ENCODE measurements at places on chromosomes 3 and 15. TPM values are rescaled to one million over a fixed set of nuclear protein-coding genes. Genes with fewer than 3 reads are reported as not detected.
A peak's percentile ranks its signal among the peaks of the same experiment; 100 is the strongest.

DNA sequence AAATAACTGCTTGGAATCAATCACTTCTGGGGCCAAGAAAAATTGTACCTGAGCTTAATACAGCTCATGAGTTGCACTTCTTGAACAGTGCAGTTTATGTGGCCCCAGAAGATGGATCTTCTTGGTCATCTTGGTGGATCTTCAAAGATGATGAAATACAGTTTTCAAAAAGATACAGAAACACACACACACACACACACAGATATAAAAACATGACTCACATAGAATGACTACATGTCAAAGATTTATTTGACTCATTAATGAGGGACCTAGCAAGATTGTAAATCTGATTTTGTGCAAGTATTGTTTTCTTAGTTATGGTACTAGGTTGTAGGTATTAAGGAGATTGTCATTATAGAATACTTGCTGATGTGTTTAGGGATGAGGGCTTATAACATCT lies 32.6 kb downstream of the PDCD6IP start:
- DNase-seq: no peak

DNA sequence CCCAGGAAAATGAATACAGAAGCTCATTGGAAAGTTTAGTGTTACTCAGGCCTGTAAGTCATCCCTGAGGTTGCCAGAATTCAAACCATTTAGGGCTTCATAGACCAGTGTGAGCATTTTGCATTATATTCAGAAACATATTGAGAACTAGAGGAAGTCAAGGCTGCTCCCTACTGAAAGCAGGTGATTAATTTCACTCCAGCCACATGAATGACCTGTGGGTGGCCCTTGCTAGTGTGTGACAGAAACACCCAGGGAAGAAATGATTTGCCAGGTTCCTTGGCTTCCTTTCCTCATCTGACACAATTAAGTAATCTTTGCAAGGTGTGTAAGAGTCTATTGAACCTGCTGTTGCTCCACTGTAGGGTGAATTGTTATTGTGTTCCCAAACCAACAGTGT lies 61.8 kb downstream of the GAP43 start:
- DNase-seq: no peak

DNA sequence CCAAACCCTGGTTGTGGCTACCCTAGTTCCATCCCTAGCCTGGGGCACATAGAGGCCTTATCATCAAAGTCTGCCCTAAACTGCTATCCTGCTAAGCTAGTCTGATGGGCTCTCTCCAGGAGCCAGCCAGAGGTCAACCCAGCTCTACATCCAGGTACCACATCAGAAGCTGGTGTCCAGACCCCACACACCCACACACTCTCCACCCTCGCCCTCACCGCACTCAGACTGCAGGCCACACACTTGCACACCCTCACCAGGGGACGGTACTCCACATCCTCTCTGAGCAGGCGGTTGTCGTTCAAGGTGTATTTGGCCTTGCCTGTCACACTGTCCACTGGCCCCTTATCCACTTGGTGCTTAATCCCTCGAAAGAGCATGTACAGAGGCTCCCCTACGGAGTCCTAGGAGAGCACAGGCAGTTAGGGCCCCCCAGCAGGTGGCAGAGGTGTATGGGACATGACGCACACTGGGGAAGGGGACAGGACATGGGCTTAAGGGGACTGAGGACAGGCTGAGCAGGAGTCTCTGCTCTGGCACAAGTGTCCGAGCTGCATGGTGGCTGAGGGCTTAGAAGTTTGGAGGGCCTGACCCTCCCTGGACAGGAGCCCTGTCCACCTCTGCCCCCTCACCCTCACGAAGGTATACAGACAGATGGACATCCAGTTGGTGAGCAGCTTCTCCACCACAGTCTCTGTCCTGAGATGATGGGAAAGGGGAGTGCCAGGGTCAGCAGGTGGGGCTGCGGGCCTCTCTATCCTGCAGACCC lies 18.1 kb downstream of the PLXNB1 start:
- no peak for DNase-seq

DNA sequence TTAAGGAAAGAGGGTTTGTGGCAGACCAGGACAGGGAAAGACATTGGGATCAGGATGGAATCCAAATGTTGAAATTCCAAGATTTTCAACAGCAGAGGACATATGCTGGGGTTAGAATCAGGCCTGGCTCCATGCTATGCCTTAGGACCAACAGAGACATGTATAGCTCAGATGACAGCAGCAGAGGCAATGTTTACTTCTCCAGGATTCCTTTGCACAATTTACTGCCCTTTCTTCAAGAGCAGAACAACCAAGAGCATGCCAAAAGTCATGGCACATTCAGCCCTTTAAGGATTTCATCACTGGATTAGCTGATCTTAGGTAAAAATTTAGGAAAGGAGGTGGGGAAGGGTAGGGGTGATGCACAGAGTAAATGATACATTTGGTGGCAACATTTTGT lies 69.6 kb upstream of the GSK3B start:
- DNase-seq: no peak

DNA sequence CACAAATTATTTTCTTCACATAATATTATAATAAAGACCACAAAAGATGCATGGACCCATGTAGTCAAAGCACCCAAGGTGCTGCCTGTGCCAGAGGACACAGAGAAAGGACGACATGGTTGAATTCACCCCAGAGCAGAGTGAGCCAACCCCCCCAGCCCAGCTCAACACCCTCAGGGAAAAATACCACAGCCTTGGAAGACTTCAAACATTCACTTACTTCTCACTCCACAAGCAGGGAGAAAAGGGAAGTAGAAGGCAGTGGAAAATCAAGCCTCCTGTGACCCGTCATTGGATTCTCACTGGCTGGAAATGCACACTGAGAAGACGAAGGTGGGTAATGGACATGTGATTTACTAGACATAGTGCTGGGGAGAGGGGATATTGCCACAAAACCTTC lies 70.8 kb downstream of the TAFA4 start:
- no peak for DNase-seq

DNA sequence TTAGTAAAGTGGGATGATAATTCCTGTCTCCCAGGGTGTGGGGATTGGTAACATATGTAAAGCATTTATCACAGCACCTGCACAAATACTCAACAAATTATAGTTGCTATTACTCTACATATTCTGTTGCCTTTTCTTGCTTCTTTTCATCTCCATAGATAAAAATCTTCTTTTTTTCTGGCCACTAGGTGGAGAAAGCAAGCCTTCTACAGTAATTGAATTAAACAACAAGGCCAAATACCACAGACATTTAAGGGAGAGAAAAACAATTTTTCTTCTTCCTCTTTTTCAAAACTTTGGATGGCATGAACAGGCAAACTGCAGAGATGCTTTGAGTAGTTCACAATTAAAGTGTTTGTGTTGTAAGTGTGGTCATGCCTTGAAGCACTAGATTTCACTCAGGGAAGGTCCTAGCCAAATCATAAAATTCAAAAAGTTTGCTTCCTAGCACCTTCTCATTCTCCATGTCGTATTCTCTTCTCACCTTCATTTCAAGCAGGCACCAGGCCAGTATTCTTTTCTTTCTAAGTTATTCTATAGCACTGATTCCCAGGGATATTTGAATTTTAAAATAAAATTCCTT lies 493.4 kb upstream of the TGFBR2 start:
- DNase-seq: no peak

DNA sequence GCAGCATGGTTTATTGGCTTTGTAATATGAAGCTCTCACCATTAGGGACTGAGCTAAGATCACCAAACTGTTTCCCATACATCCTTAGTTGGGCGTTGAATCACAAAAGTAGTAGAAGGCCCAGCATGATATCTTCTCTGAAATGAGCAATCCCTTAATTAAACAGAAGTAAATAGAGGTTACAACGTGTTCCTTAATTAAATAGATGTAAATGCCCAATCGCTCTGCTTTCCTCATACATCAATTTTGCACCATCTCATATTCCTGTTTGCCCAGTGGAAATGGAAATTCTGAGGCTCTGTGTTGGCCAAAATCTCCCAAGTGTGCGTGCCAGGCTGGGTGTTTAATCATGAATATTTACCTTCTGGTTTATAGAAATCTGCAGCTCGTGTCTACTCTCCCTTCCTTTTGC lies 107.4 kb upstream of the FOXB1 start:
- no peak for DNase-seq

- no peak for DNase-seq
Measured at GRCh38 chr15:70801109-70801508, 37.8 kb upstream of the UACA start.

DNA sequence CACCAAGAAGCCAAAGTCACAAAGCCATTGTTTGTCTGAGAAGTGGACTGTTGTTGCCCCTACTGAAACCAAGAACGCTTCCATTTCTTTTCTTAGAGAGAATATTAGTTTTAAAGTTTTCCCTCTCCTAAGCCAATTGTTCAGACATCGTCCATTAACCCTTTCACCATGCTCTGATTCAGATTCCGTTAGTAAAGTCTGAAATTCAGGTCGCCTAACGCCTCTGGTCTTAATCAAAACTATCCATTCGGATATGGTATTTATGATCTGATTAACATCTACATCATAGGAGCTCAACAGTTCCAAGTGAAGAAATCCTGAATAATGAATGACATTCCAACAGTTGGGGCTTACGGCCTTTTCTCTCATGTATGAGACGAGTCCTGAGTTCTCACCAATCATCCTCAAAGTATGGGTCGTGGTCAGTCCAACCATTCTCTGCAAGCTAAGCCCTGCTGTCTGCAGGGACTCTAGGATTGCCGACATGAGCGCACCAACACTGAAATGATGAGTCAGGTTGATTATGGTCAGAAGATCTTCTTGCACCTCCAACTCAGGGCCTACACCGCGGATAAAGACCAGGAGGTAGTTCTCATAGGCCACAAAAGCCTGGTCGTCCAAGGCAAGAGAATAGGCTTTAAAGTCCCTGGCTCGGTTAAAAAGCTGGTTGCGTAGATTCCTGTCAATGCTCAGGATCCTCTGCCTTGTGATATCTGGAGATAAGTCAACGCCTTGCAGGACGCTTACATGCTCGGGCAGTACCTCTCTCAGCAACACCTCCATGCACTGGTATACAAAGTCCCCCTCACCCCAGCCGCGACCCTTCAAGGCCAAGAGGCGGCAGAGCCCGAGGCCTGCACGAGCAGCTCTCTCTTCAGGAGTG lies 767 bp downstream of the EPM2AIP1 start:
- DNase-seq: no peak

DNA sequence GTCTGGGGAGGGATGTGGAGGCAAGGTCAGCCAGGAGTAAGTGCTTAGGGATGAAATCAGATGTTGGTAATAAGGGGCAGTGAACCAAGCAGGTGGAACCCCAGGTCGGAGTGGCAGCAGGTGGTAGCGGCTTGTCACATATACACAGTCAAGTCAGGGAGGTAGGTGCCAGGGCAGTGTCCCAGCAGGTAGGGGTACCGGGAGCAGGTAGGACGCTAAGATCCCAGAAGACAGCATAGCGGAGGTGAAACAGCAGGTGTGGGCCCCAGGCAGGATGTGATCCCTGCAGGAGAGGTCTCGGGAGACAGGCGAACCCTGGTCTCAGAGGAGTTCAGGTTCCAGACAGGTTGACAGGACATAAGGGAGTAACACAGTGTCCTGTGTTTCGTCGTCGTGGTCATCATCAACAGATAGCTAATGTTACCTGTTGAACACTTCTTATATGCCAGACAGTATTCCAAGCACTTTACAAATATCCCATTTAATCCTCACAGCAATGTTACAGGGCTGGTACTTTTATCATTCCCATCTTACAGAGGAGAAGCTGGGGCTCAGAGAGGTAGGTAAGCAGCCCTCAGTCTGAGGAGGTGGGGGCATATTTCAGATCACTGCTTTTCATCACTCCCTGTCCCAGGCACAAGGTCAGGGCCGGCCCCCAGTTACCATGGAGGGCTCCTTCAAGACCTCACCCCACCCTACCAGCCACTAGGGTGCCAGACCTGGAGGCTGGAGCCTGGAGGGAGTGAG lies 241.6 kb downstream of the UACA start:
- DNase-seq: no peak

- DNase-seq: no peak
Measured at GRCh38 chr3:195096484-195097330, 174.3 kb downstream of the XXYLT1 start.

GRCh38 chr3:129015388-129016105 lies 14.4 kb downstream of the EFCC1 start:
- DNase-seq: peak; percentile 65

GRCh38 chr15:33188641-33189257 lies 5.8 kb downstream of the FMN1 start:
- DNase-seq: no peak

GRCh38 chr3:186815435-186815834 lies 9.2 kb upstream of the RFC4 start:
- no peak for DNase-seq

- no peak for DNase-seq
Measured at GRCh38 chr3:103653996-103654395, 1219.2 kb downstream of the ZPLD1 start.

DNA sequence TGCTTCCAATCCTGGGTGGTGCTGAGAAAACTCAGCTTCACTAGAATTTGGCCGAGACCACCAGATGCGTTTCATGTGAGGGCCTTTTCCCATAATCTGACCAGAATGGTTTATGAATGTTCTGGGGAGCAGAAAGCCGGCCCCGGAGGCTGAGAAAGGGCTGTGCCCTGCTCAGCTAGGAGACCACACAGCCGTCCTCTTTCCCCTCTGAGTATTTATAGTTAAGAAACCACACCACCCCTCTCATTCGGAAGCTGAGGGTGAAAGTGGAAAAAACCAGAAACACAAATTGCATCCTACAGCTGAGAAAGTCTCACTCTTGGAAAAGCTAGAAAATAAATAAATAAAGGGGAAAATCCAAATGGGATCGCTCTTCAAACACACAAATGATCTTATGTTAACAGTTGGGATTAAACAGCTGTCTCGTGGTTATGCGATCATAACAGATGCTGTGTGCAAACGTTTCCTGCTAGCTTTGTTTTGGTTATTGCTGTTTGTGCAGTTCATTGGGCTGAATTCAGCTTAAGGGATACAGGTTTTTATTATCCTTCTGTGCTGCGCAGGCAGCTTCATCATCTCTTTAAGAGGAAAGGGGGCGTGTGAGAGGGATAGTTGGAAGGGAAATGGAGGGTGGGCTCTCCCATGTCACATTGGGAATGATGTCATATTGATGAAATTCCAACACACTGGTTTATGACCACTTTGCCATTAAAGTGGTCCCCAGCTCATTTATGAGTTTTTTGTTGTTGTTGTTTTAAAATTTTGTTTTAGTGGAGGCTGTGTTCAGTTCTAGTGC lies 1026.2 kb upstream of the NR2F2 start:
- DNase-seq: peak; percentile 94

DNA sequence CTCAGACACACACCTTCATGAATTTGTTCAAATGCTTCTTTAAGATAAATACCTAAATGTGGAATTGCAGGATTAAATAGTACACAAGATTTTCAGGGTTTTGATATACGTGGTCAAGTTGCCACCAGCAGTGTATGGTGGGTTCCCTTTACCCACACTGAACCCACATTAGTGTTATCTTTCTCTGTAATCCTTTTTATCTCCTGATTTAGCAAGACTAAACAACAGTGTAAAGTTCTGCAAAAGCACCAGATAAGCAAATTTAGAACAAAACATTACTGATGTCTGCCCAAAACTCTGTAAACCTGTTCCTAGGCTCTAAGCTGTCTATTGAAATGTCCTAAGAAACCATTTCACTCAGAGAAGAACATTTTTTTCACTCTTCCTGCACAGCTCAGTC lies 352.9 kb downstream of the FHIT start:
- DNase-seq: no peak

The GPR62 gene
- 0.09 TPM for total RNA-seq

The TEX55 gene
- not detected for total RNA-seq

The HERC2 gene
- total RNA-seq: 58.4 TPM

The DNAJB8 gene
- total RNA-seq: not detected

The TGM5 gene
- total RNA-seq: not detected

The OSTN gene
- not detected for total RNA-seq

The SERPINI2 gene
- total RNA-seq: not detected

The GHSR gene
- not detected for total RNA-seq

The C3orf49 gene
- not detected for total RNA-seq

The IL20RB gene
- 0.79 TPM for total RNA-seq

The SCAANT1 gene
- not detected for total RNA-seq

Measured in kidney (tissue), 22 donors.